ENCODE measurements at places on chromosomes 7 and 10. TPM values are rescaled to one million over a fixed set of nuclear protein-coding genes. Genes with fewer than 3 reads are reported as not detected.

Gene CRPPA
- 1.6 TPM for total RNA-seq

Gene DRGX
- total RNA-seq: not detected

Gene EVX1
- 0.25 TPM for total RNA-seq

Gene OR2A1
- total RNA-seq: not detected

Gene PVRIG
- total RNA-seq: 0.30 TPM

Gene DMBT1
- 0.17 TPM for total RNA-seq

Gene NPY
- total RNA-seq: not detected

Gene PAPOLB
- 0.20 TPM for total RNA-seq

Data from HCT116 (cell line).